HT1080 (cell line): ENCODE measurements at places on chromosomes 11 and 22. TPM values are rescaled to one million over a fixed set of nuclear protein-coding genes. Genes with fewer than 3 reads are reported as not detected.

The CHST1 gene
- total RNA-seq, result 2.4 and 2.9 TPM in 2 replicates

The CRYBB3 gene
- not detected in 2 replicates for total RNA-seq

GRCh38 chr11:46457021-46457420 lies 65.4 kb upstream of the CHRM4 start:
- no peak for DNase-seq

DNA sequence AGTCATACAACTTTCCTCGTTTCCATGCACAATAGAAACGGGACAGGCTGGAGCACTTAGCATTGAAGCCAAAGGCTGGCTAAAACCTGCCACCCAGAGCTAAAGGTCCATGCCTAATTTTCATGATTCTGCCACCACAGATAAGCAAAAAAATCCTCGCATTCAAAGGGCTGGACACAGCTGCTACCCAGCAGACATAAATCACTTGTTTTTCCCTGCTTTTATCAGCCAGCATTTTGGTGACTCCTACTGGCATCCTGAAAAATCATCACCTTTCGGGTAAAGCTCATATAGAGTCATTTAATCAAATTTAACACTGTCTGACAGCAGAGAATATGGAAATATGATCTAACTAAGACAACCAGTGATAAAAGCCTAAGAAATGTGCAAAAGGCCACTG lies 37.9 kb downstream of the ALG9 start:
- DNase-seq, result no peak

DNA sequence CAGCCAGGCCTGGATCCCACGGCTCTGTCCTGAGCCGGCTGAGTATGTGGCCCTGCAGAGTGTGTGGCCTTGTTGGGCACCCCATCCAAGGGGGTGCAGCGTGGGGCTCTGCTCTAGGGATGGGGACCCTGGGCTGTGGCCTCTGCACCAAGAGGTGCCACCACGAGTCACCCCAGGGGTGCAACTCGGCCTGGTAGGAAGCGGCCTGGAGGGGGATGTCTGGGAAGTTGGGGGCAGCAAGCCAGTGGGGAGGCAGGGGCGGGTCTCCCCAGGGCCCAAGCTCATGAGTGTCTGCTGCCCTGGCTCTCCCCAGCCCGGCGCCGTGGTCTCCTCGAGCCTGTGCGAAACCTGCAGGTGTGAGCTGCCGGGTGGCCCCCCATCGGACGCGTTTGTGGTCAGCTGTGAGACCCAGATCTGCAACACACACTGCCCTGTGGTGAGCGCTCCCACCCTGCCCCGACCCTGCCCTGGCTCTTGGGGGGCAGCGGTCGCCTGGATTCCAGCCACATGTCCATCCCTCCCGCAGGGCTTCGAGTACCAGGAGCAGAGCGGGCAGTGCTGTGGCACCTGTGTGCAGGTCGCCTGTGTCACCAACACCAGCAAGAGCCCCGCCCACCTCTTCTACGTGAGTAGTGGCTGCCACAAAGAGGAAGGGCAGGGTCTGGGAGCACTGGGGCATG lies 24.2 kb upstream of the MUC5B start:
- DNase-seq, result no peak

DNA sequence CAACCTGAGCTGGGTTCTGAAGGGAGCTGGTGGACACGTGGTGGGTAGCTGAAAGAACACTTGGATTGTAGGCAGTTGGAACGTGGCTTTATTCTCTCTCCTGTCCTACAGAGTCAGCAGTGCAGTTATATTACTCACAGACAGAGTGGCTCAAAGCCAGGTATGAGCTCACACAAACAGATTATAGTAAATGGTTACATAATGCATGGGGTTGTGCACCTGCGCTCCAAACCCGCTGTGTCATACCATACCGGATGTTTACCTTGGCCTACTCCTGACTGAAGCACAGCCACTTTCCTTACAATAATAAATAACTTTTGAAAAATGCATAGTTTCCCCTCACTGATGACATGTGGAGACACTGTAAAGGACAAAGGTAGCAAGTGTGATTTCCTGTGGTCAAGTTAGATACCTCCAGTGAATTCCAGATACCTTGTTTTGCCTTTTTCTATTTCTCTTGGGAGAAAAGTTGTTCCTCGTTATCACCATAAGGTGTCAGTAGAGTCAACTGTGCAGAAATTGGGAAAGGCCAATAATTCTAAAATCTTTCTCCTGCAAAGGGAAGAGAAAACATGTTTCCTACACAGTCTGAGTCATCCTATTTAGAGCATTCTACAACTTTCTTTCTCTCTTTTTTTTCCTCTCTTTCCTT lies 13.5 kb downstream of the MS4A6A start:
- peak; percentile 97 for DNase-seq

DNA sequence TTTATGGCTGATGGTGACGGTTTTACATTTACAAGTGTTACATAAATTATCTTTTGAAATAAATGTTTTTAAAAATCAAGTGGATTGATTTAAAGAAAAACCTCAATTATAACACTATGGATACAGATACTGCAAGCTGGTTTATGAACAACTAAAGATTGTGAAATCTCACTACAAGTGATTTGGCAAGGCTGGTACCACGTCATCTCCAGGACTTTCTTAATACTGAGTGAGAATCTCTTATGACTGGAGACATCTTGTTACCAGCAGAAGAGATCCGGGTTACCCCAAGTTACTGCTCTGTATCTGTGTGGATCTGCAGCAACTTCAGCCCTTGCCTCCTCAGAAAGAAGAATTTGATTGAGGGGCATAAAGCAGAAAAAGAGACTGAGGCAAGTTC lies 452.9 kb downstream of the MN1 start:
- no peak for DNase-seq

The PHF21B gene
- total RNA-seq, result 1.8 and 3.9 TPM in 2 replicates

- DNase-seq, result peak; percentile 69
Measured at GRCh38 chr11:8871171-8871775, 39.7 kb upstream of the AKIP1 start.

The OR52I2 gene
- not detected in 2 replicates for total RNA-seq

DNA sequence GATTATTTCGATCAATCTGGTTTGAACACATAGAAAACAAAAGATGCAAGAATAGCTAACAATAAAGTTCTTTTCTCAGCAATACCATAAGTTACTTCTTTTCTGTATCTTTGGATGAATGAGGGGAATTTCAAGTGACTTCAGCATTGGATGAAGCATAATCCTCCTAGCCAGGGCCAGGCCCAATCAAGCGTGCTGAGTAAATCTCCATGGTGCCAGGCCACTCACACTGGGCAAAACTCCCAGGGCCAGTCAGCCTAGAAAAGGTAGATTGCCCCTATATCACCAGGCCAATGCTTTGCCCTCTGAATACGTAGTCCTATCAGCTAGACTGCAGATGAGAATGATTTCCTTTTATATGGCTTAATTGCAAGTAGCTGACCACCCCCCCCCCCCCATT lies 6.0 kb downstream of the CNTF start:
- DNase-seq, result no peak

GRCh38 chr11:63503492-63503891 lies 2.4 kb upstream of the LGALS12 start:
- DNase-seq, result no peak

DNA sequence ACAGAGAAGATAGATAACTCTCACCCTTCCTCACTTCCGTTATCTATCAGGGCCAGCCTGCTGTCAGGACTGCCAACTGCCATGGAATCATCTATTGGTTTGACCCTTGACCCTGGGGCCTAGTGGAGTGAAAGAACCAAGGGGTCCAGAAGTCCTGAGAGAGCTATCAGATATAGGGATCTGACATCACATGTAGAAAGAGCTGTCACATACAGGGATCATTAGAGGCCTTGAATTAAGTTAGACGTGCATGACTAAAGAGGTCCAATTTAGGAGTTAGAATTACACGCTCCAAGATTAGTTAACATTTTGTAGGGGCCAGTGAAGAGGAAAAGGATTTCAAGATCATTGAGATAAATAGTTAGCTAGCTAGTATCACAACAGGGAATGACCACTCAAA lies at the start of gene TMEM225:
Gene TMEM225, minus strand, starts transcription at position 101 of the 400 bp plus-strand sequence. CDS start 245 bp downstream, outside the sequence.
- DNase-seq, result no peak

- no peak for DNase-seq
Measured at GRCh38 chr11:107370390-107370789, 87.2 kb downstream of the CWF19L2 start.

The BRD1 gene
- total RNA-seq, result 11.6 and 14.4 TPM in 2 replicates

DNA sequence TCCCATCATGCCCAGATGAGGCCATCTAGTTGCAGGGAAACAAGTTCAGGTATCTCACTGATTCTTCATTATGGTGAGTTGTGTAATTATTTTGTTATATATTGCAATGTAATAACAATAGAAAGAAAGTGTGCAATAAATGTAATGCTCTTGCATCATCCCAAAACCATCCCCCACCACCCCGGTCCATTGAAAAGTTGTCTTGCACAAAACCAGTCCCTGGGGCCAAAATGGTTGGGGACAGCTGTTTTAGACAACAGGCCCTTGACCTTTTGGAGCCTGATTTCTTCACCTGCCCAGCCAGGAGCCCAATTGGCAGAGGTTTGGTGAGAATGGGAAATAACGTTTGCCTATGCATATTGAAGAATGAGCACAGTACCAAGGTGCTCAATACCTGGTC lies 15.9 kb downstream of the MPEG1 start:
- no peak for DNase-seq

DNA sequence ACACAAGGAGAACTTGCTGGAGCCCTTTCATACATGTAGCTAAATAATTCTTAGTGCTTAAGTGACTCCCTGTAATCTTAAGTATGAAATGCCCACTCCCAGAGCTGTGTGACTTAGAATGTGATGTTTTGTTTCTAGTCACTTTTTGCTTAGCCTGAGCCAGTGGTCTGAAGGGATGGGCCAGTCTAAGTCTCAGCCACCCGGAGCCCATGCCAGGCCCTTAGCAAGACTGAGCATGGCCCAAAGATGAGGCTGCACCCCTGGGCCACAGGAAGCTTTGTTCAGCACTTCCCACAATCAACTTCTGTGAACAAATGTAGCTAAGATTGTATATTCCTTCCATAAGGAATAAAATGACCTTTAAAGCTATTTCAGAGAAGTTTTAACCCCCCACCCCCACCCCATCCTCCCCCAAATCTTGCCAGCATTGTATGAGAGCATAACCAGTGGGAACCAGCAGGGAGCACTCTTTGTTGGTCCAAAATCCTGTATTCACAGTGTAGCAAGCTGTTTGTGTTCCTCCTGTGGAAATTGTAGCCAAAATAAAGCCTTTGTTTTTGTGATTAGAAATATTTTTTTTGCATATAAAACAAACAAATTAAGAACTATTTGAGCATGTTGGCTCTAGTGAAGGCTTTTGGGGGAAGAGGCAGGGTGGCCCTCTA lies 73.8 kb upstream of the GAL start:
- no peak for DNase-seq

The SYT8 gene
- not detected in 2 replicates for total RNA-seq

The KRTAP5-1 gene
- total RNA-seq, result not detected in 2 replicates

The TBX1 gene
- total RNA-seq, result 0.14 and 0.17 TPM in 2 replicates

DNA sequence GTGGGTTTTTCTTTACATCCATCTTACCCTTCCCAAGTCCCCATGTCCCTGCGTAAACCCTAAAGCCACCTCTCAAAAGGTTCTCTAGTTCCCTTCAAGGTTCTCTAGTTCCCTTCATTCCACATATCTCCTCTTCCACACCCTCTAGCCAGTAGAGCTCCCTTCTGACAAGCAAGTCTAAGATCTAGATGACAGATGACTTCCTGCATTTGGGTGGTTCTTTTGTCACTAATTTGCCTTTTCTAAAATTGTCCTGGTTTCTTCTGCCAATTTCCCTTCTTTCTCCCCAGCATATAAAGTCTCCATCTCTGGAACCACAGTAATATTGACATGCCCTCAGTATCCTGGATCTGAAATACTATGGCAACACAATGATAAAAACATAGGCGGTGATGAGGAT lies 7.8 kb downstream of the CD3E start:
- no peak for DNase-seq

The PRRG4 gene
- total RNA-seq, result 0.33 and 0.35 TPM in 2 replicates

GRCh38 chr22:36125434-36125833 lies 35.1 kb downstream of the APOL3 start:
- DNase-seq, result no peak

The SNX19 gene
- total RNA-seq, result 45.4 and 53.5 TPM in 2 replicates

DNA sequence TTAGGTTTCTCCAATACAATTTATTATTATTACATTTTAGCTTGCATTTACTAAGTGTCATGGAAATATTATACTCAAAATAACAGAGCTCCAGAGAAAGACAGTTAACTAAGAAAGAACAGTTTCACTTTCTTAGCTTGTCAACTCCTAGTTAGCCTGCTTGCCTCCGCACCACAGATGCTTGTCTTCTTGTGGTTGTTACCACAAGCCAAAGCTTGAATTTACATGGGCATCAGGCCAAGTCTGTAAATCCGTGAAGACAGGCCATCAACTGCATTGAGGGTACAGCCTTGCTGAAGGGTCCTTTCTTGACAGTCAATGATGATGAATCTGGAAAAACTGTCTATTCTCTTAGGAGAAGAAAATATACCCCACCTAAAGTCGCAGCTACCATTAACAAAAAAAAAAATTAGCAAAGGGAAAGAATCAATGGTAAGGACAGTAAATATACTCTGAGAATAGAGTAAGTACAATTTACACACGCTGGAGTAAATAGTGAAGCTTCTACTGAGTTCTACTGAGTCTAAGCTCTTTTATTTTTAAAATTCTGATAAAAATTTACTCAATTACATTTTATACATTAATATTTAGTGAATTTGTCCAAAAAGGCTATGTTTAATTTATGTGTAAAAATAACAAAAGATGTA lies 15.6 kb upstream of the DENND5A start:
- DNase-seq, result peak; percentile 31

DNA sequence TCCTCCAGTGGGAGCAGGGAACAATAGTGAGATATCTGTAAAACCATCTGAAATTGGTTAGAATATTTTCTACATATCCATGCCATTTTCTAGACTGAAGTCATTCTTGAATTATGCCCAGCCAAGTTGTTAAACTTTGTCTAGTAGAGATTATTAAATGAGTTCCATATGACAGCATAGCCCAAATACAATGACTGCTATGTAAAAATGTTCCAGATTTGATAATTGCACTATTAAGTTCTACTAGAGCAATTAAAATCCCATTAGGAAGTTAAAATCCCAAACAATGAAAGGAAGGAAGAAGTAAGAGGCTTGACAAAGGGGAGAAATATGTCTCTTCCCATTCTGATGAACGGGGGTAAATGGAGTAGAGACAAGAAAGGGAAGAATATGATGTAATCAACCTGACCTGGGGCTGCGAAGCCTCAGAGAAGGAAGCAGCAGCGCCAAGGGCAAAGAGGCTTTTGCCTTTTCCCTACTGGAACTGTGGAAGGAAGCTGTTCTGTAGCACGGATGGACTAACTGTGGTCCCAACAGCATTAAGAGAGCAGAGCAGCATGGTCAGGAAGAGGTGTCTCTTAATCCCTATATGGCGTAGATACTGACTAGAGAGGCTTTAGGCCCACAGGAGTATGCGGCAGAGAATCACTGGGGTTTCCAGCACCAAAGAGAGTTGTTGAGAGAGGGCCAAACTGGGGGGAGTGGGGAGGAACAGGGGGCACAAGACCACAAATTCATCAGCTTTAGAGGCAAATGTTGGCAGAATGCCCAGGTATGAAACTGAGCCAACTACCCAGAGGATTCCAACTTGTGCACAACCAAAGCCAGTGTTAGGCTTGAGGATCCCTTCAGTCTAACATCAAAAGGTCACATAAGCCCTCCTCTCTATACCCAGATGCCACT lies 26.7 kb downstream of the RRP8 start:
- DNase-seq, result peak; percentile 17

DNA sequence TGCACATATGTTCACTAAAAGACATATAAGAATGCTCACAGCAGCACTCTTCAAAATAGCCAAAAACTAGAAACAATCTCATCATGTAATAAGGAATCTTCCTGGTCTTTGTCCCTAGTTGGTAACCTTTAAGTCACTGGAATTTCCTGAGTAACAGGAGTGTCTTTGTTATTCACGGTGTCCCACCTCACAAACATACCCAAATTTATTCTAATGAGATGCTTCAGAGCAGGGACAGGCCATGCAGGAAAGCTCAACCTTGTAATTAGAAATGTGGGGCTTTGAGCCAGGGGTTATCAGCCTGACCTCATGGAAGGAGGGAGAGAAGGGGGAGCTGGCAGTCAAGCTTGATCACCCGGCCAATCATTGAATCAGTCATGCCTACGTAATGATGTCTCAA lies 40.3 kb upstream of the NFRKB start:
- DNase-seq, result no peak
